ENCODE measurements at places on chromosomes 11 and 22. TPM values are rescaled to one million over a fixed set of nuclear protein-coding genes. Genes with fewer than 3 reads are reported as not detected.

TSGA10IP gene
- not detected for total RNA-seq

SLC22A25 gene
- not detected for total RNA-seq

CTSW gene
- total RNA-seq: 17.2 TPM

ART5 gene
- total RNA-seq: 1.2 TPM

BAIAP2L2 gene
- total RNA-seq: 0.29 TPM

KRTAP5-8 gene
- total RNA-seq: not detected

LGALS1 gene
- total RNA-seq: 340 TPM

CNTF gene
- total RNA-seq: 1.2 TPM

TRPC6 gene
- 17.3 TPM for total RNA-seq

- H3K4me3 ChIP-seq: no peak overlapping the region
- DNase-seq: no peak
- H3K27me3 ChIP-seq: no peaks in the 10 kb centered on the region
- peaks cover 8% of the 10 kb centered on the region for H3K4me1 ChIP-seq
- H3K27ac ChIP-seq: no peak overlapping the region
- H3K36me3 ChIP-seq: peaks cover 62% of the 10 kb centered on the region
These were observed 45.5 kb downstream of the AP2A2 start for GRCh38 chr11:971092-971690.

GRCh38 chr11:122440811-122441665 lies 214.5 kb upstream of the UBASH3B start:
- H3K27me3 ChIP-seq: peaks cover 8% of the 10 kb centered on the region
- H3K27ac ChIP-seq: peak overlapping the region; percentile 84
- H3K4me3 ChIP-seq: peak overlapping the region; percentile 46
- peaks cover 16% of the 10 kb centered on the region for H3K4me1 ChIP-seq
- H3K36me3 ChIP-seq: no peaks in the 10 kb centered on the region
- no peak for DNase-seq

GRCh38 chr11:120525261-120526171 lies 14.0 kb downstream of the GRIK4 start:
- H3K36me3 ChIP-seq: no peaks in the 10 kb centered on the region
- peaks cover 11% of the 10 kb centered on the region for H3K27me3 ChIP-seq
- H3K4me3 ChIP-seq: no peak overlapping the region
- no peak overlapping the region for H3K27ac ChIP-seq
- DNase-seq: peak; percentile 44
- H3K4me1 ChIP-seq: no peaks in the 10 kb centered on the region

- no peaks in the 10 kb centered on the region for H3K27me3 ChIP-seq
- H3K36me3 ChIP-seq: no peaks in the 10 kb centered on the region
- no peak for DNase-seq
- no peak overlapping the region for H3K4me3 ChIP-seq
These were observed 517.4 kb downstream of the BUD13 start for GRCh38 chr11:116255321-116255953.

DNA sequence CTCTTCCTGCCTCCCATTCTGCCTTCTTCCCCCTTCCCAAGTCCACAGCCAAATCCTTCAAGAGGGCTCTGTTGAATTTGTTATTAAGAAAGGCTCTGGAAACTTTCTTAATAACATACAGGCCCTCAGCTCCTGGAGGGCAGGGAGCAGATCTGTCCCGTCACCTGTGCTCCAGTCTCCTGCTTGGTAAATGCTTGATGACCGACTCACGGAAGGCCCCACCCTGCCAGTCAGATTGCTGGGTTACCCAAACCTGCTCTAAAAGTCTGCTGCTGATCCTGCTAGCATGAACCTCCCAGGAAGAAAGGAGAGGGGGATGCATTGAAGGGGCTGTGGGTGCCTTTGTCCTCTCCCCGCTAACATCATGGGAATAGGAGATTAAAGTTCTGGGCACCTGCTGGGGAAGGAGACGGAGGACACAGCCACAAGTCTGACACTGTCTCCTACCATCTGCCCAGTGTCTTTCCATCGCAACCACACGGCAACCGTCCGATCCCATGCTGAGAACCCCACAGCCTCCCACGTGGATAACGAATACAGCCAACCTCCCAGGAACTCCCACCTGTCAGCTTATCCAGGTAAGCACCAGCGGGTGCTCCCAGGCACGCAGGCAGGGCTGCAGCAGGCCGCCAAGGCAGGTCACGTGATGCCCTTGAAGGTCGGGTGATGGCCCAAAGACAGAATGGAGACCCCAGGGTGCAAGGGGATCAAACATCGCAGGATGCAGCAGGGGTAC lies 22.5 kb downstream of the CD5 start:
- no peak for DNase-seq
- no peak overlapping the region for H3K27ac ChIP-seq
- H3K27me3 ChIP-seq: no peaks in the 10 kb centered on the region
- H3K36me3 ChIP-seq: no peaks in the 10 kb centered on the region

- DNase-seq: no peak
These were observed 573.7 kb upstream of the ANO3 start for GRCh38 chr11:25758145-25758661.

DNA sequence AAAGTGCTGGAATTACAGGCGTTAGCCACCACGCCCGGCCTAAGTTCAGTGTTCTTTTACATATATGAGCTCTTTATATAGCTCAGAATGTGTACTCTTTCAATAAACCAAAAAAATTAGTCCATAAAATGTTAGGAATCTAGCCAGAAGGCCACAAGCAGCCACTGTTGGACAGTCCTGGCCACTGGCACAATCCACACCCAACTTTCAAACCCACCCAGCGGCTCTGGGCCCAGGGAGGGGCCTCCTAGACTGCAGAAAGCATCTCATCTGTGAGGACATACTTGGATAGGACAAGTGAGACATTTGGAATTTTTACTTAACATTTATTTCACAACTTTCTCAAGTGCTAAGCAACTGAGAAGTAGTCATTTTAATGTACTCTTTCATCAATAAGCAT lies 6.4 kb downstream of the PACSIN2 start:
- H3K27me3 ChIP-seq: no peaks in the 10 kb centered on the region
- DNase-seq: no peak
- no peaks in the 10 kb centered on the region for H3K36me3 ChIP-seq
- no peak overlapping the region for H3K4me3 ChIP-seq

DNA sequence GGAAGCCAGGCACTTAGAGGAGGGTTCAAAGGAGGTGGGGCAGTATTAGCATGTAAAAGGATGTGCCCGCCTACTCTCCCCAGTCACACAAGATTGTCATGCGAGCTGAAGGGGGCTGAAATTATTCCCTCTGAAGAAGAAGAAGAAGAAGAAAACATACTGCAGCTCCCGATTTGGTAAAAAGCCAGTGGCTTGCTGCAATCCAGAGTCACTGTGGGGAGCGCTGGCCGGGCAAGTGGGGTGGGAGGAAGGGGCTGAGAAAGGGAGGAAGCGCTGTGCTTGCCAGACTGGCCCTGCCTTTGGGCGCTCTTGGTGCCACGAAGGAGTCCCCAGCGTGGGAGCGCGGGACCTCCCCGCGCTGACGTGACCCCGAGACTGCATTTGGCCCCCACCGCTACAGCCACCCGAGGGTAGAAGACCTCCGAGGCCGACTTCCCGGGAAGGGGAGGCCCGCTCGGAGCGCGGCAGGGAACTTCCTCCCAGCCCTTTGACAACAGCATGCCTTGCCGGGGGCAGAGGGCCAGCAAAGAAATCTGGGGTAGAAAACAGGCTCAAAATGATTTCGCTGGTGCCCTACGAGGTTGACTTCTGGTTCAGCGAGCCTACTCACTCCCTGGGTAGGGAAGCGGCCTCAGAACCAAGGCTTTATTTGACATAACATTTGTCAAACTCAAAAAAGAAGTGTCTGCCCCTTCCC lies 906.3 kb downstream of the DLG2 start:
- peak; percentile 69 for DNase-seq
- H3K4me1 ChIP-seq: peaks cover 7% of the 10 kb centered on the region
- H3K27me3 ChIP-seq: no peaks in the 10 kb centered on the region
- peak overlapping the region; percentile 48 for H3K4me3 ChIP-seq
- no peak overlapping the region for H3K27ac ChIP-seq
- no peaks in the 10 kb centered on the region for H3K36me3 ChIP-seq

DNA sequence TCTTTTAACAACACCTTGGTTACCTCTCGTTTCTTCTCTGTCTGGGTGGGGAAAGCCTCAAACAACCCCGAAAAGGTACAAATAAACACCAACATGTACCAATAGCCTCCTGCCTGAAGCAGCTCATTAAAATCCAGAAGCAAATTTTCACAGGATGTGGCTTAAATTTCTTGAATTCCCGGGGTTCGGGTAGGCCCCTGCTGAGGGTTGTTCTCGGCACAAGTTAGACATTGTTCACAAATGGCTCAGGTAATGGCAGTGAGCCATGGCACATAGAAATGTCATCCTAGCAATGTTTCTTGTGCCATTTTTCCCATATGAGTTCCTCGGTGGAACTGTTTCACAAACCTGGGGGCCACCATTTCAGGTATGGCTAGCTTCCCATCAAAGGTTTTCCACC lies 19.7 kb upstream of the GLYATL1 start:
- no peak overlapping the region for H3K4me3 ChIP-seq
- DNase-seq: no peak
- H3K4me1 ChIP-seq: no peaks in the 10 kb centered on the region
- no peaks in the 10 kb centered on the region for H3K36me3 ChIP-seq
- H3K27me3 ChIP-seq: no peaks in the 10 kb centered on the region

- no peak overlapping the region for H3K4me3 ChIP-seq
- DNase-seq: no peak
- H3K36me3 ChIP-seq: no peaks in the 10 kb centered on the region
- H3K4me1 ChIP-seq: peaks cover 27% of the 10 kb centered on the region
- H3K27me3 ChIP-seq: no peaks in the 10 kb centered on the region
These were observed 3.5 kb downstream of the VPS37C start for GRCh38 chr11:61157743-61158142.

GRCh38 chr11:68601147-68601546 lies 83.2 kb upstream of the GAL start:
- H3K27me3 ChIP-seq: no peaks in the 10 kb centered on the region
- peaks cover 100% of the 10 kb centered on the region for H3K36me3 ChIP-seq
- no peak overlapping the region for H3K27ac ChIP-seq
- no peak for DNase-seq

DNA sequence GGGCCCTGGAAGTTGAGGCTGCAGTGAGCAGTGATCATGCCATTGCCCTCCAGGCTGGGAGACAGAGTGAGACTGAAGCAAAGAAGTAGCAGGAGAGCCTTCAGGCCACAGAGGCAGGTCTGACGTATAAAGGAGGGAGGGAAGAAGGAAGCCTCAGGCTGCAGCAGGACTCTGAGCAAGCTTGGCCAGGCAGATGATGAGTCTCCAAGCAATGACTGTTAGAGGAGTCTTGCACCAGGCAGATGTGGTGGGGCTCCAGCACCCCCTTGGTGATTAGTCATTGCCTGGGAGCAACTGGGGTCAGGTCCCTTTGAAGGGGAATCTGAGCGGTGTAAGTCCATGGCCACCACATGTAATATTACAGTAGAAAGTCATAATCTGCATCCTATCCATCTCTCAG lies 36.6 kb upstream of the NFAM1 start:
- no peak for DNase-seq
- H3K4me1 ChIP-seq: no peaks in the 10 kb centered on the region
- no peaks in the 10 kb centered on the region for H3K36me3 ChIP-seq
- no peak overlapping the region for H3K4me3 ChIP-seq
- no peak overlapping the region for H3K27ac ChIP-seq

- H3K4me3 ChIP-seq: no peak overlapping the region
- no peaks in the 10 kb centered on the region for H3K36me3 ChIP-seq
- peaks cover 56% of the 10 kb centered on the region for H3K4me1 ChIP-seq
- no peak overlapping the region for H3K27ac ChIP-seq
These were observed 16.8 kb downstream of the DGCR2 start for GRCh38 chr22:19105456-19105855.

DNA sequence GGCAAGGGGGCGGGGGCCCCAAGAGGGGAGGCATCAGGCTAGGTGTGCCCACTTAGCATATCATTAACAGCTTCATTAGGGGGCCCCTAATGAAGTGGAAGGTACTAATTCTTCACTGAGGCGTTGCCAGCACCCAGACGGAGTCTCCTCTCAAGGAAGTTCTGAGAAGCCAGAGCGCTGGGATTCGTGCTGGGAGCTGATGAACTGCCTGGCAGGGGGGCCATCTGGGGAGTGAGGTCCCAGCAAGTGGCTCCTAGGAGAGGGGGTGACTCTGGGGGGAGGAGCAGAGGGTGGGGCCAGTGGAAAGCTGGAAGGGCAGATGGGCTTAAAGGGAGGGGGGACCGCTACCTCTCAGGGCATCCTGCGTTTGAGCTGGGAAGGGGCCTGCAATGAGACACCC lies 29.8 kb downstream of the DAGLA start:
- H3K36me3 ChIP-seq: no peaks in the 10 kb centered on the region
- DNase-seq: no peak
- H3K4me3 ChIP-seq: no peak overlapping the region
- H3K4me1 ChIP-seq: no peaks in the 10 kb centered on the region

DNA sequence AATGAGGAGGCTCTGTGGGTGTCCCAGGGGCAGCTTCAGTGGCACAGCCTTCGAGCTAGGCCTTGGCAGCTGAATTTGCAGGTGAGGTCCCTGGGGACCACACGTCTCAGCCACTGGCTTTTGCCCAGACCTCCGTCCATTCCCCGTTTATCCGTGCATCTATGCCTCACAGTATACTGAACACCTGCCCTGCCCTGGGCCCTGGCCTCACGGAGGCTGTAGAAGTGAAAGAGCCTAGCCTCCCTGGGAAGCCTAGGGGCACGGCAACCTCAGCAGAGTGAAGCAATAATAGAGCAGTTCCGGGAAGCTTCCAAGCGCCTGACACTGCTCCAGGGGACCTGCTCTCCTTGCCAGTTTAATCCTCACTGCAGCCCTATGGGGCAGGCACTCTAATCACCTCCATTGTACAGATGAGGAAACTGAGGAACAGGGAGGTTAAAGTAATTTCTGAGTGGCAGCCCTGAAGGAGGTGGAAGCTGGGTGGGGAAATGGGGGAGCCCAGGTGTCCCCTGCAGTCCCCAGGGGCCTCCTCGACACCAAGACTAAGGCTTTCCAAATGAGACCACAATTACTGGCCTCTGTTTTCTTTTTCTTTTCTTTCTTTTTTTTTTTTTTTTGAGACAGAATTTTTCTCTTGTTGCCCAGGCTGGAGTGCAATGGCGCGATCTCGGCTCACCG lies 2.7 kb upstream of the NFAM1 start:
- no peak for DNase-seq
- no peak overlapping the region for H3K27ac ChIP-seq
- peaks cover 4% of the 10 kb centered on the region for H3K27me3 ChIP-seq
- H3K4me1 ChIP-seq: peaks cover 20% of the 10 kb centered on the region
- no peaks in the 10 kb centered on the region for H3K36me3 ChIP-seq

GRCh38 chr11:31005202-31005601 lies 364.3 kb downstream of the DCDC1 start:
- no peak overlapping the region for H3K27ac ChIP-seq
- no peaks in the 10 kb centered on the region for H3K36me3 ChIP-seq
- no peaks in the 10 kb centered on the region for H3K4me1 ChIP-seq
- DNase-seq: no peak
- no peak overlapping the region for H3K4me3 ChIP-seq
- no peaks in the 10 kb centered on the region for H3K27me3 ChIP-seq

GRCh38 chr22:48942698-48943566 lies 884.7 kb downstream of the BRD1 start:
- DNase-seq: peak; percentile 57
- H3K27ac ChIP-seq: no peak overlapping the region
- H3K27me3 ChIP-seq: no peaks in the 10 kb centered on the region
- H3K4me1 ChIP-seq: no peaks in the 10 kb centered on the region
- H3K36me3 ChIP-seq: no peaks in the 10 kb centered on the region
